ENCODE measurements at places on chromosomes 4 and X.

GRCh38 chr4:75287738-75288517 is 226.3 kb downstream of the RCHY1 start:
- no peak for DNase-seq

DNA sequence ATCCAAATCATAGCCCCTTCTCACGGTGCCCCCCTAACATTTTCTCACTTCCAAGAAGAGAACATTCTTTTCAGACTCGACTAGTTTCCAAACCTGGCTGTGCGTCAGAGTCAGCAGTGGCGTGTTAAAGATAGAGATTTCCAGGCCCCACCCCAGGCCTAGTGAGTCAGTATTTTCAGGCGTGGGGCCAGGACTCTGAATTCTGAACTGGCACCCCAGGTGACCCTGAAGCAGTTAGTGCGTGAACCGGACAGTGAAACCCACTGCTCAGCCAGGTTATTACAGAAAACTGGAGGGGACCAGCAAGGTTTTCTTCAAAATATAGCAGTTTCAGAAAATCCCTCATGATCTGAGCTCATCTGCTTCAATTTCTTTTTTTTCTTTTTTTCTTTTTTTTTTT is 35.0 kb upstream of the BCOR start:
- peak; percentile 89 for DNase-seq

- no peak for DNase-seq
These were observed 238.6 kb downstream of the DCTD start for GRCh38 chr4:182678590-182678989.

DNA sequence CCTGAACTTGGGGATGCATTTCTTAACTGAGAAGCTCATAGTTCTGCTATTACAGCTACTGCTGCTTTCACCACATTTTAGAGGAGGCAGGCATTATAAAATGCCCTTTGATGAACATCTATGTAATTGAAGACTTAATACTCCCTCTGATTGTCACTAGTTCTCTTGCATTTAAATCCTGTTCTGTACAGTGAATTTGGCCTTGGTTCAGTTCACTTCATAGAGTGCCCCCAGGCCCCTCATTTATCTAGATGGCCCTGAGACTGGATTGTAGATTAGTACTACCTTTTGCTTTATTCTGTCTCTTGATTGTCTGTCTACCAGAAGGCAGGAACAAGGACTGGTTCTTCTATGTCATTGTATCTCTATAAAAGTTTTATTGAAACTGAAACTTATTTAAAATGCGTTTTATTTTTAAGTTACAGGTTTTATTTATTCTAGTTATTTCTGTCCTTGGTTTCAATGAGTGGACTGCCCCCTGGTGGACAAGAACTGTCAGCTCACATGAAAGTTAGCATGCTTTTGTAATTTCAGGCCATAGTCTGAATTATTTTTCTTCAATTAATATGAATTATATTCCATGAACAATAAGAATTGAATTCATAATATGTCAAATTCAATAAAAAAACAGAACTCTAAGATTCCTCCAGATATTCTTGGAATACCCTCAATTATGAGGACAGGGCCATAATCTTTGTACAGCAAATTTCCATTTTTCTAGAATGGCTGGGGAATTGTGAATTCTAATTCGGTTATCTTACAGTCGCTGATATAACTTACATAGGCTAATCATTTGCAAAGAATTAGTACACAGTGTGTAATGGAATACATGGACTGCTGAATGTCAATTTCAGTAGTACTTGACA is 47.2 kb upstream of the TMEM33 start:
- no peak for DNase-seq

GRCh38 chrX:109782994-109783700 is 50.1 kb upstream of the ACSL4 start:
- no peak for DNase-seq

DNA sequence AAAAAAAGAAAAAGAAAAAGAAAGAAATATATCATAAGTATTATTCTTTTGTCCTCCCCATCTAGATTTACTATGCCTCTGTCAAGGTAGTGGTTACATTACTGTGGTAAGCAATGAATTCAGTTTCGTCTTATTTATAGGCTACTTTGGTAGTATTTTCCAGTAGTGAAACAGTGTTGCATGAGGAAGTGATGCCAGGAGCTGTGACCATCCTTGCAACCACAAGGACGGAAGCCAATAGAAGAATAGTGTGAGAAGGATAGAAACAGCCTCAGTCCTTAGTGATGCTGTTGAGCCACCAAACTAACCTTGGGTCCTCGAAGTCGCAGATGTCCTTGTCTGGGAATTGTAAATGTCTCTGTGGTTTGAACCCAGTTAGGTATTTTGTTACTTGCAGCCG is 328.5 kb downstream of the PPP3CA start:
- no peak for DNase-seq

DNA sequence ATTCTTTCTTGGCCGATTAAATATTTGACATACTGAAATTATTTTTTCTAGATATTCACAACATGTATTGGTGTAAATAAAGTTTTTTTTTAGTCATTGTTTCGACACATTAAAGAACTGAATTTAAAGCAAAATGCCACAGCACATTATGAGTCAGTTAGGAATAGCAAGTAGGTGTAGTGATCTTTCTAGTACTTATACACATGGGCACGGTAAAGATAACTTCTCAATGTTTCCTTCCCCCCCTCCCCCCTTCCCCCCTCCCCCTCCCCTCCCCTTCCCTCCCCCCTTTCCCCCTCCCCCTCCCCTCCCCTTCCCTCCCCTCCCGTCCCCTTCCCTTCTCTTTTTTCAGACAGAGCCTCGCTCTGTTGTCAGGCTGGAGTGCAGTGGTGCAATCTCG is 1269.9 kb downstream of the ADGRL3 start:
- DNase-seq, result no peak

DNA sequence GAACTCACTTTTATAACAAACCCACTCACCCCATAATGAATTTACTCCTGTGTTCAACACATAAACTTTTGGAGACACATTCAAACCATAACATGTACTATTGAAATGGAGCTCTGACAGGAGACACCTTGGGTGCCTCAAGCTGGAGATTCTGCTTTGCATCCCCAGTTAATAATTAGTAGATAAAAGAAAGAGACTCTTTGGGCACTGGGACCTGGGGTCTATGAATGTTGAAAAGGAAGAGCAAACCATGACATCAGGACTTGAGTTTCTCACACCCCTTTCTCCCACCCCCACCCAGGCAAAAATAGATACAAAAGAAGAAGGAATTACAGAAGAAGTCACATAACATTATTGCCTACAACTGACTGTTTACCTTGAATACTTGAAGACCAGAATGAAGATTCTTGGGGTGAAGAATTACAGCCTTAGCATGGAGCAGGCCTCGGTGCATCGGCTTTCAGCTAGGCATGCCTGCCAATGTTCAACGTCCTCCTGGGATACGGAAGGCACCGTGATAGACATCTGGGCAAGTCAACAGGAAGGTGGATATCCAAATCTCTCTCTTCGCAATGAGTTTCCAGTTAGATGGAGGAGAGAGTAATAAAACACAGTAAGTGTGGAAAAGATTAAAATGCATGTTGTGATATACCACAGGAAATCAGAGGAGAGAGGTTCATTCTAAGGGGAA is 316.0 kb downstream of the TRIML1 start:
- no peak for DNase-seq

DNA sequence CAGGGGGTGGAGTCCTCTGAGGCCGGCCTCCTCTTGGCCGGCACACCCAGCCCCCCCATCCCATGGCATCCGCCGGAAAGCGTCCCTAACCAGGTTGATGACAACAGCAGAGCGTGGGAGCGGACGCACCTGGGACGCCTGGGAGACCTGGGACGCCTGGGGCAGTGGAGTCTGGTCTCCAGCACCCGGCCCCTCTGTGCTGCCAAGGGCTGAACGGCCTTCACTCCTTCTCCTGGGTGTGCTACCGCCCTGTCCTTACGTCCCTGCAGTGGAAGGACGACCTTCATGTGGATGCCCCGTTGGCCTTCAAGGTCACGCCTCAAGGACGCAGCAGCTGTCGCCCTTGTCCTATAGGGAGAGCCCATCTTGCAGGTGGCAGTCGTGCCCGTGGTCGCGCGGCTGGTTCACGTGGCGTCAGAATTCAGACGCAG is 26.9 kb downstream of the NKX1-1 start:
- peak; percentile 72 for DNase-seq

GRCh38 chr4:147175460-147176025 is 229.9 kb upstream of the TTC29 start:
- DNase-seq, result no peak

DNA sequence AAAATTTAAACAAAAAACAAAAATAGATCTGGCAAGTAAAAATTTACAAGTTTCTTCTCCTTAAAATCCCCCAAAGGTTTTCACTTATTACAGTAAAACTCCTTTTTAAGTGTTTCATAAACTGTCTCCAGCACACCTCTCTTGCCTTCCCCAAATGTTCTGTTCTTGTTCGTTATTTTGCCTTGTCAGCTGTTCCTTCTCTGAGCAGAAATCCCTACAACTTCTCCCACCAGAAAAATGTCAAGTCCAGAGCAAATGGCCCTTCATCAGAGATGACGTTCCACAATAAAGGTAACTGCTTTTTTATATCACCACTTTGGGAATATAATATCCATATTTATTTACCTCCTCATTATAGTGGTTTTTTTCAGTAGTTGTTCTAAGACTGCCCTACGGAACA is 432.1 kb downstream of the ADAM29 start:
- DNase-seq, result no peak

DNA sequence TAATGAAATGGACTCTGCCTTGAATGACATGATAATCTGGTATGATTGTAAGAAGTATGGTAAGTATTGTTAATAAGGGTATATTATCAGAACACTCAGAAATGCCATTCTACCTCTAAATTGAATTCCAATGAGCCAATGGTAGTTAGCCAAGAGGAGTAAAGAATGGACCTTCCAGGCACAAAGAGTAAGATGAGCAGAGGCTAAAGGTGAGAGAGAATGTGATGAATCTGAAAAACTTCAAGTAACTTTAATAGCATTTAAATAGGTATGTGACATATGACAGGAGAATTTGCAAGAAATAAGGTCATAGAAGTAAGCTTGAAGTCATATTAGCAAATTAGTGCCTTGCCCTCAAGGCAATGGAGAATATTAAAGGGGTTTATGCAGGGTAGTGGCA is 152.4 kb downstream of the BANK1 start:
- DNase-seq, result no peak

DNA sequence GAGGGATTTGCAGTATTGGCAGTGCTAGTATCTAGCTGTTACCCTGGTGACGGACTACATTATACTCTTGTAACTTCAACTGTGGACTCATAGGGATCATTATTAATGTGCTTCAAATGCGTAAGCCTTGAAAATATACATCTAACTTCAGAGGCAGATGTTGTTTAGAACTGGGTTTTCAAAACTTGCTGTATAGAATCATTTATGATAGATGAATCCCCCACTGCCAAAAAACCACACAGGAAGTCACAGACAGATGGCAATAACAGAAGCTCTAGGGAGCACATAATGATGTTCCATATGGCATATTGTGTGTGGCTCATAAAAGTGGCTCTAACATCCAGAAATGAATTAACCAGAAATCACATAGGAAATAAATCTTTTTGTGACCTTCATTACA is 62.3 kb upstream of the RELL1 start:
- DNase-seq, result no peak

DNA sequence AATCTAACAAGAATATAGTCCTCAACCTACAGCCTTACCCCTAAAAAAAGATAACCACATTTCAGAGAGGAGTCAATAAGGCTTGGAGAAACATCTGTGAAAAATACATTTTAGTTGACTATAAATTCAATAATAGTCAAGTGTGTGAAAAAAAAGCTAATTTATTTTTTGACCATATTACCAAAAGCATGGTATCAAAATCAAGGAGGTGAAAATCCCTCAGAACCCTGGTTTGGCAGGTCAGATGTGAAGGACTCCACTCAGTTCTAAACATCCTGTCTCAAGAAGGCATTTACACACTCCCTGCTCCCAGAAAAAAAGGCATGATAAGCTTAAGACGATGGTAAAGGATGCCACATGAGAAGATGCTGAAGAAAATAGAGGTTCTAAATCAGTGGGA is 745.1 kb upstream of the TENM3 start:
- no peak for DNase-seq

GRCh38 chr4:164058776-164059445 is 564.4 kb downstream of the TMA16 start:
- DNase-seq, result no peak

Measured in aorta (tissue), 5 donors.